ENCODE measurements at places on chromosomes 7 and 10.

DNA sequence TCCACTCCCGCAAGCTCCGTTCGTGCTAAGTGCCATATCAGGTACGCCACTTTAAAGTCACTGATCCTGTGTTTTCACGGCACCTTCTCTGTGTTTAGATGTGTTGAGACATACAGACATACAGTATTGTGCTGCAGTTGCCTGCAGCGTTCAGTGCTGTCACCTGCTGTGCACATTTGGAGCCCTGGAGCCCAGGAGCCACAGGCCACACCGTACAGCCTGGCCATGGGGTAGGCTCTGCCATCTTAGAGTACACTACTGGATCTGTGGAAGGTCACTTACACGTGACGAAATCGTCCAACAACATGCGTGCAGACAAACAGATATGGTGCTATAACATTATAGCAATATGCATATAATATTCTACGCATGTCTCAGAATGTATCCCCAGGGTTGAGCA lies 111.3 kb downstream of the ELFN1 start:
- DNase-seq: no peak

- no peak for DNase-seq
These were observed 4.7 kb downstream of the TMEM120A start for GRCh38 chr7:75989500-75990388.

DNA sequence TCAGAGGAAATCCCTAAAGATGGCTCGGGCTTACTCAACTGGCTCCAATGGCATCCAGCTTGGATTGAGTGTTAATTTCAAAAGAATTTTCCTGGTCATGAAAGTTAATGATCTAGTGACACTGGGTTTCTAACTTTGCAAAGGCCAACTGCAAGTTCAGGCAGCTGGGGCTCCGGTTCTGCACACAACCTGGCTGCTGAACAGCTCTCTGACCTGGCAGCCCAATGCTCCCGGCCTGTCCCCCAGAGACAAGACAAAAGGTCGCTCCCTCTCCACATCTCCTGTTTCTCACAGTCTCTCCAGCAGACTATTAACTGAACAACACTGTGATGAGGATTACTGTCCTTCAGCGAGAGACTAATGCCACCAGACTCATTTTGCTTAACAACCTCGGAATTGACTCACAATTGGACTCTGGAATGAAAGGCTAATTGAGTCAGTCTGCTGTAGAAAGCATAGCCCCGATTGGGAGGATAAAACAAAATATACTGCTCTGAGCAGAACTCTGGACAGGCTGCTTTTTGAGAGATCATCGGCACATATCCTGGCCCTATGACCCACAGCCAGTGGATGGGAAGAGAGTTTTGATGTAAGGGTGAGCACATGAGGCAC lies 174.5 kb downstream of the GFRA1 start:
- DNase-seq: no peak

- DNase-seq: no peak
These were observed 116.9 kb upstream of the PCGF5 start for GRCh38 chr10:91103384-91104192.

GRCh38 chr7:459584-460373 lies 59.9 kb downstream of the PDGFA start:
- no peak for DNase-seq

GRCh38 chr10:61187601-61188000 lies 243.6 kb upstream of the RHOBTB1 start:
- DNase-seq: no peak

- DNase-seq: no peak
These were observed 98.1 kb downstream of the MBL2 start for GRCh38 chr10:52674474-52674873.

GRCh38 chr7:111517549-111517951 lies 44.7 kb downstream of the IMMP2L start:
- DNase-seq: no peak

DNA sequence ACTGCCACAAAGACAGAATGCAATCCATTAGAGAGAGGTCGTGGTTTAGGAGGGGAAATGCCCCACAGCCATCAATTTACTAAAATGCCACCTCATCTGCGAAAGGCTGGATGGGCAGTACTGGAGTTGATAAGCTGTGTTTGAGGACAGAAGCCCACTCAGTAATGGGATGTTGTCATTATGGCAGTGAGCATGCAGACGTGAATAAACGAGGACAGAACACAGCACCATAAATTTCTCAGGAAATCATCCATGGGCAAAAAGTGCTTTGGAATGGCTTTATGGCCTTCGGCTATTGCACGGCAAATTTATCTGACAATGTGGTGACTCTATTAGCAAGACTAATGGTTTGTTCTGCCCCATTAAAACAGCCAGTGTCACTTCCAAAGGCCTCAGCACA lies 15.9 kb upstream of the C10orf53 start:
- no peak for DNase-seq

GRCh38 chr10:107561136-107561650 lies 396.7 kb upstream of the SORCS1 start:
- no peak for DNase-seq

- no peak for DNase-seq
These were observed 253.3 kb downstream of the FRMD4A start for GRCh38 chr10:14077430-14077829.

DNA sequence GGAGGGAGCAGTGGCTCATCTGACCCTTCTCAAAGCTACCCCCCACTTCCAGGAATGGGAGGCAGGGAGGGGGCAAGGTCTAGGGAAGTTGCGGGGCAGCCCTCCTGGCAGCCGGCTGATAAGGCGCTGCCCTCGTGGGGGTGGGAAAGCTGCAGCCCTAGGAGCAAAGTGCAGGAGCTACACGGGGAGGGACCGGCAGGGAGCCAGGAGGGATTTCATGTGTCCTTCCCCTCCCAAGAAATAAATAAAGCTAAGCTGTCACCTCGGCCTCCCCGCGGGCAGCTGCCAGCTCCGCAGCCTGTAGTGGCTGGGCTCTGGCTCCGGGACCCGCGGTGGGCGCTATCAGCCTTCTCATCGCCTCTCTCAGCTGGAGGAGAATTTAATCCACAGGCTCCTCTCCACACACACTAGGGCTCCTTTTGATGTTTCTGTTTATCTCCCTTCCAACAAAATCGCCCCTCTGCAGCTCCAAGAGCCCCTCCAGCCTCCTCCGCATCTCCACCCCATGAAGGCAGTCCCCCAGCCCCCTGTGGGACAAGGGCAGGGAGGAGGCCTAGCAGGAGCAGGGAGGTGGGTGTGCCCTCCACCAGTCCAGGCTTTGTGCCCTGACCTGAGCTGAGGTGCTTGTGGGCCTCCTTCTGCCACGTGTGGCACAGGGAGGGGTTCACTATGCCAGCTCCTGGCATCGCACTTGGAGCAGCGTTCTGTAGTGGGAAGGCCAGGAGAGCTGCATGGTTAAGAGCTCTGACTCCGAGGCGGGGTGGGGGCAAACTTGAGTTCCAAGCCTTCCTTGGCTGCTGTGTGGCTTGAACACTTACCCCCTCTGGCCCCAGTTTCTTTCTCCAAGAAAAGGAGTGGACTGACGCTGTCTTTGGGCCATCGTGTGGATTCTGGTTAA lies 80.5 kb downstream of the C10orf105 start:
- no peak for DNase-seq

DNA sequence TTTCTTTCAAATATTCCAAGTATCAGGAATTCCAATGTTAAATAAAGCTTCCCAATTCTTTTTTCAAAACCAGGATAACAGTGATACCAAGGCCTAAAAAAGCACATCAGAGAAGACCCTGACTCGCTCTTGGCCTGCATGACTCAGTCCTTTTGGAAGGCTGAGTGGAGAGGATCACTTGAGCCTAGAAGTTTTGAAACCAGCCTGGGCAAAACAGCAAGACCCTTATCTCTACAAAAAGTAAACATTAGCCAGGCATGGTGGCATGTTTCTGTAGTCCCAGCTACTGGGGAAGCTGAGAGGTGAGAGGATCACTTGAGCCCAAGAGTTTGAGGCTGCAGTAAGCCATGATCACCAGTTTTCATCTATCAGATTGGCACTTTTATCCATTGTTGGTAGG lies 18.7 kb downstream of the NFE2L3 start:
- no peak for DNase-seq

- DNase-seq: no peak
These were observed 3.9 kb upstream of the FAM13C start for GRCh38 chr10:59366290-59366689.

DNA sequence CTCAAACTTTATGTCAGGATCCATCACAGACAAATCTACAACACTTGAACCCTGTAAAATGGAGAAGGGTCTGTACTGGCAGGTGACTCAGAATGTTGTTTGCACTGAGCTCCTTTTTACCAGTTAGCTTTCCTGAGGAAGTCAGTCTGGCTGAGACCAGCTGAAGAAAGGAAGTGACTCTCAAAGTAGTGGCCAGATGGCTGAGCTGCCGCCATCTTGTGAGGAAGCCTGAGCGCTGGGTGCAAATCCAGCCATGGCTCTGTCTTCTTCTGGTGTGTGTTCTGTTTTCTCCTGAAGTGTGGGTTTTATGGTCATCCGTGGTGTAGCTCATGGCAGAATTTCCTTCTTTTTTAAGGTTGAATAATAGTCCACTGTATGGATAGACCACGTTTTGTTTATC lies 25.5 kb upstream of the ECHDC3 start:
- DNase-seq: no peak

DNA sequence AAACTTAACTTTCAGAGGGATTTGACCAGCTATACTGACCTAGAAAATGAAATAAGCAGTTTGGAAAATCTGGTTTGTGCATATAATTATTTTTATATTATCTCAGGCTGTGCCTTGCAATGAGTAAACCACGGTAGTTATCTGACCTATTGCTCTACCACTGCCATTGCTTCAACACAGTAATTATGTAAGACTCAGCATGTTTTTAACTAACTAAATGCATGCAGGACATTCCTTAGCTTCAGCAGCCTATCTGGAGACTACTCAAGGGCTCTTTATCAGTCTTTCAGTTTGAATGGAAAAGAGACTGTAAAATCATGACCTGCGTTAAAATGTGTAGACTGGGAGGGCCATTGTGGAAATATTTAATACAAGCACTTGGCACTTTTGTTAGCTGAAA lies 22.5 kb downstream of the CHN2 start:
- DNase-seq: no peak

- no peak for DNase-seq
These were observed 162.5 kb downstream of the SNX10 start for GRCh38 chr7:26454180-26454579.

- no peak for DNase-seq
These were observed 439.4 kb downstream of the TYW1 start for GRCh38 chr7:67435894-67436535.

DNA sequence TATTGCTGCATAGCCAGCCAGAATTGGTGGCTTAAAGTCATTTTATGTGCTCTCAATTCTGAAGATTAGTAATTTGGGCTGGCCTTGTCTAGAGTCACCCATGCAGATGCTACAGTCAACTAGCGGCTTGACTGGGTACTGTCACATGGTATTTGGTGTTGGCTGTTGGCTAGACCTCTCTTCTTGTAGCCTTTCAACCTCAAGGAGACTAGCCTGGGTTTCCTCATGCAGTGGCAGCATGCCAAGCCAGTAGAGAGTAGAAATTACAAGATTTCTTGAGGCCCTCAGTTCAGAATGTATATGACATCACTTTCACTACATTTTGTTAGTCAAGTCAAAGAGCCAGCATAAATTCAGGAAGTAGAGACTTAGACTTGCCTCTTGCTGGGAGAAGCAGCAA lies 3.7 kb upstream of the ZNF800 start:
- no peak for DNase-seq

- no peak for DNase-seq
These were observed 66.5 kb upstream of the PPP2R2D start for GRCh38 chr10:131834152-131834810.

- peak; percentile 38 for DNase-seq
These were observed 29.5 kb downstream of the CTNNA3 start for GRCh38 chr10:67666416-67667034.

DNA sequence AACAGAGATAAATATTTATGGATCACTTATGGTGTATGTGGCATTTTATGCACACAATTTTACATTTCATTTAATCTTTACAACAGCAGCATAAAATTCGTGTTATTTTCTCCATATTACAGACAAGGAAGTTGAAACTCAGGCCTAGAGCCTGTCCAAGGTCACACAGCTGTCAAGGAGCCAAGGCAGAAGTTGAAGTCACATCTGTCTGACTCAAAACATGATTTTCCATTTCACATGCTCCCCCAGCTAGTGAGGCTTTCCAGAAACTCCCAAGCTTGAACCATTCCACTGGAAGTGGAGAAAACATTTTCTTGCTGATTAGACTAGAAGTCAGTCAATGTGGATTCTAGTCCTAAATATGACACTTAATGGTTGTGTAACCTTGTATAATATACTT lies 110.5 kb downstream of the HECTD2 start:
- no peak for DNase-seq

DNA sequence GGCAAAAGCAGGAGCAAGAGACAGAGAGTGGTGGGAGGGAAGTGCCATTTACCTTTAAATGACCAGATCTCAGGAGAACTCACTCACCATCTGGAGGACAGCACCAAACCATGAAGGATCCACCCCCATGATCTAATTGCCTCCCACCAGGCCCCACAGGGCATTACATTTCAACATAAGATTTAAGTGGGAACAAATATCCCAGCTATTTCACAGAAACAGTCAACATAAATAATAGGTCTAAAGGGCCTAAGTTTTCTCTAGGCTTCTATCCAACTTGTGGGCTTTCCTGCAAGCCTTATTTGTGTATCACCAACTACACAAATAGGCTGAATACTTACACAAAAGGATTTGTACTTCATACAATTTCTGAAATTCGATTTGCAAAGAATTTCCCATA lies 196.8 kb upstream of the POT1 start:
- DNase-seq: no peak

DNA sequence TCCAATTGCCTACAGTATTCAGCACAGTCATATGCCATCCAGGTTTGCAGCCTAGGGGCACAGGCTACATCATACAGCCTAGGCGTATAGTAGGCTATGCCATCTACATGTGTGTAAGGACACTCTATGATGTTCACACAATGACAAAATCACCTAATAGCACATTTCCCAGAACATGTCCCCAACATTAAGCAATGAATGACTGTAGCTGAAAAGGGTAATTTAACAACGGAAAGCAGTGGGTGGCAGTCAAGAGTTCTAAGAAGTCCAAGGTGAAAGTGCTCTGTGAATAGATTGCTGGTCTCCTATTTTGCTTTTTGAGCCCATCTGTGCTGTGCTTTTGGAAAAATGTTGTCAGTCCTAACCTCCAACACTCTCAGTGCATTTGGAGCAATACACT lies 162.6 kb downstream of the KLF6 start:
- no peak for DNase-seq

- no peak for DNase-seq
These were observed 62.4 kb upstream of the PDK4 start for GRCh38 chr7:95658676-95659075.

DNA sequence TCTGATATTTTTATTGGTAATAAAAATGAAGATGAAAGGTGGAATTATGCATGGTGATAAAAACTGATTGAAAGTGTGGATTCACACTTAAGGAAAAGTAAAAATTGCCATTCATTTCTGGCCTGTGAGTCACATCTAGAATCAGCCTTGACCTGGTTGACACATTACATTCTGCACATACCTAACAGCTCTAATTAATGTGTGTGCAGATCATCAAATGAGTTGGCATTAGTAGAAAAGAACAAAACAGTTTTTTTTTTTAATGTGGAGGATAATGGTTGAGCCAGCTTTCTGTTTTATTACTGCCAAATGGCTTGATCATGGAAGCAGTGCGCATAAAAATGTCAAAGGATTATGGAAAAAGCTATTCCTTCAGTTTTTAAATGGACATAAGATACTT lies 142.6 kb upstream of the TMEM196 start:
- DNase-seq: peak; percentile 81
